Hepatocyte (in vitro differentiated cells): ENCODE measurements at places on chromosomes 4 and X. TPM values are rescaled to one million over a fixed set of nuclear protein-coding genes. Genes with fewer than 3 reads are reported as not detected.
A peak's percentile ranks its signal among the peaks of the same experiment; 100 is the strongest.

MID1 gene
- 21.1 and 23.0 TPM in 2 replicates for total RNA-seq

PNMA5 gene
- total RNA-seq: 0.07 and 0.08 TPM in 2 replicates

- no peaks in the 10 kb centered on the region for H3K36me3 ChIP-seq
- DNase-seq: no peak
- no peak overlapping the region for H3K4me3 ChIP-seq
These were observed 25.3 kb upstream of the PLCXD1 start for GRCh38 chrX:255923-256331.

- no peaks in the 10 kb centered on the region for H3K36me3 ChIP-seq
- DNase-seq: no peak
These were observed 136.1 kb upstream of the STIM2 start for GRCh38 chr4:26724534-26724933.

- DNase-seq: peak; percentile 57
- no peak overlapping the region for H3K27ac ChIP-seq
- no peak overlapping the region for H3K4me3 ChIP-seq
- H3K4me1 ChIP-seq: no peaks in the 10 kb centered on the region
- no peaks in the 10 kb centered on the region for H3K36me3 ChIP-seq
These were observed 22.8 kb downstream of the NDST4 start for GRCh38 chr4:115090483-115091075.

GRCh38 chr4:143281507-143282190, 55.0 kb upstream of the GAB1 start:
- H3K36me3 ChIP-seq: no peaks in the 10 kb centered on the region
- no peaks in the 10 kb centered on the region for H3K4me1 ChIP-seq
- H3K27me3 ChIP-seq: no peaks in the 10 kb centered on the region
- no peak overlapping the region for H3K4me3 ChIP-seq
- DNase-seq: no peak
- peak overlapping the region; percentile 1 for H3K27ac ChIP-seq

DNA sequence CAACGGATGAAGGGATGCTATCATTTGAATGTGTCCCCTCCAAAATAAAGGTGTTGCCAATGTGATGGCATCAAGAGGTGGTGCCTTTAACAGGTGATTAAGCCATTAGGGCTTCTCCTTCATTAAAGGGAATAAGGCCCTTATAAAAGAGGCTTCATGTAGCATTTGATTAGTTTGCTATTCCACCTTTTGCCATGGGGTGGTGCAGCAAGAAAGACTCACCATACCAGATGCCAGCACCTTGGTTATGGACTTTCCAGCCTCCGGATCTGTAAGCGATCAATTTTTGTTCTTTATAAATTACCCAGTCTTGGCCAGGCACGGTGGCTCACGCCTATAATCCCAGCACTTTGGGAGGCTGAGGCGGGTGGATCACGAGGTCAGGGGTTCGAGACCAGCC, 7.9 kb upstream of the SLC25A43 start:
- H3K36me3 ChIP-seq: no peaks in the 10 kb centered on the region
- H3K27ac ChIP-seq: no peak overlapping the region
- H3K4me1 ChIP-seq: no peaks in the 10 kb centered on the region
- no peak overlapping the region for H3K4me3 ChIP-seq
- DNase-seq: no peak
- no peaks in the 10 kb centered on the region for H3K27me3 ChIP-seq

- no peaks in the 10 kb centered on the region for H3K36me3 ChIP-seq
- no peaks in the 10 kb centered on the region for H3K27me3 ChIP-seq
- peak; percentile 98 for DNase-seq
- H3K27ac ChIP-seq: peak within 1 kb of the TSS; percentile 100
These were observed at the start of gene RAP1GDS1 for GRCh38 chr4:98260579-98261404. Gene RAP1GDS1, plus strand, starts transcription at chr4:98261384. Its CDS starts 182 bp downstream, at chr4:98261566.
